ENCODE measurements at places on chromosomes 5 and 9.
A peak's percentile ranks its signal among the peaks of the same experiment; 100 is the strongest.

DNA sequence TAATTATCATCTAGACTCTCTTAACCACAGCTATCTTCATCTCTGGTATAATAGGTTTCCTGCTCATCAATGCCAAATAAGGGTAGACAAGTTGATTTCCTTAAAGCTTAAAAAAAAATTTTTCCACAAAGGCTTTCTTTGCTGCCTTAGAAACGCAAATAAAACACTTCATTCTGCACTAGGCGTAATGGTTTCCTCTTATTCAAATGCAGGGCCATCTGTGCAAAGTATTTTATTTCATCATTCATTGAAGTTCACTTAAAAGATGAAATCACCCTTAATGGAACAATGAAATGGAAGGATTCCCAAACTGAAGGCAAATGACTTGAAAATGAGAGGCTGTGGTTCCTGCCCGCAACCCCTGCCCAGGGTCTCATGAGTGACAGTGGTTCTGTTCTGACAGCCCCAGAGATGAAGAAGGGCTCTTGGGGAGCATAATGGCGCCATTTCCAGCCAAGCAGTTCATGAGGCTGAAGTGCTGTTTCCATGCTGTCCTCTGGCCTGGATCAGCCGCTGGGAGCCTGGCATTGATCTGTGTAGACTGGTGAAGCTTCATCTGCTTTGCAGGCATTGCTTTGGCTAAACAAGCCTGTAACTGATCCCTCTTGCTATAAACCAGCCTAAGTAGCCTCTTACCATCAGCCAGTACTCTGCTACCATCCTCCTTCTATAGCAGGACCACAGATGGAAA, 276.9 kb upstream of the WWC1 start:
- DNase-seq: no peak

DNA sequence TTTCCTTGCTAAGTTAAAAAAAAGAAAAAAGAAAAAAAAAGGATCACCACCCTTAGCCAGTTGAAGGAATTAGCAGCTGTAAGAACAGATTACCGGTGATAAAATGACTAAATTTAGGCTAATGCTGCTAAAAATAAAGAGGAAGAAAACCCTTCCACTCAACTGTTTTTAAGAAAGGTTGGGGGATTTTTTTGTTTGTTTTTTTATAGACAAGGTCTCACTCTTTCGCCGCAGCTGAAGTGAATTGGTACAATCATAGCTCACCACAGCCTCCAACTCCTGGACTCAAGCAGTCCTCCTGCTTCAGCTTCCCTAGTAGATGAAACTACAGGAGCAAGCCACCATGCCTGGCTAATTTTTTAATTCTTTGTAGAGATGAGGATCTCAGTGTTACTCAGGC, 101.7 kb downstream of the SNCAIP start:
- DNase-seq: no peak

GRCh38 chr5:124583469-124584350, 162.7 kb downstream of the ZNF608 start:
- peak; percentile 31 for DNase-seq

DNA sequence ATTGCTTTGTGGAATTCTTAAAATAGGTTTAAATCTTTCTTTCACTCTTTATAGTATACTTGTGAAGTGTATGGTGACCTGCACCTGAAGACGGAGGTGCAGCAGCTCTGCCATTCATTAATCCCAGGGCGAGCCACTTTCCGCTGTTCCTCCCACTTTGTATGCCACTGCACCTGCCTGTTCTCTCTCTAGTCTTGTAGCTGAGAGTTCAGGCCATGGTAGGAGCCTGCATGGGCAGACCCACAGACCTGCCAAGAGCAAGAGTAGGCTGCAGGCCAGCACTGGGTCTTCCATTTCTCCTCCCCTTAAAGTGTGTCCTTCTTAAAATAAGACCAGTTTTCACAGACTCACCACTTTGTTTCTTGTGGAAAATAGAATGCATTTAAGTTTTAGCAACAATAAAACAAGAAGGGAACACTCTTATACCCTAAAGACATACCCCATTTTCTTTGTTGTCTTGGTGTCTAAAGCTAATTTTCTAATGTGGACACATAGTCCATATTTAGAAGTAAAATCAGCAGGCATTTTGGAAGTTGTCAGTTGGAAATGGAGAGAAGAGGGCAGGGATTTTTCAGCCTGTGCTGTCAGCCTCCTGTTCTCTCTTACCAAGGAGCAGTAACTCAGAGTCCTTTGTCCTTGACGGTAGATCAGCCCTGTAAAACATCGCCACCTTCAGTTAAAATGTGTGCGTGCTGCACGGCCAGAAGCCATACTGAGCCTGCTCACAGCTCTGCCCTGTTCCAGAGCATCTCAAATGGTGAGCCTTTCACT, 103.2 kb downstream of the SNCAIP start:
- DNase-seq: peak; percentile 14

- no peak for DNase-seq
Observed at GRCh38 chr5:77230727-77231470, 20.4 kb downstream of the PDE8B start.

DNA sequence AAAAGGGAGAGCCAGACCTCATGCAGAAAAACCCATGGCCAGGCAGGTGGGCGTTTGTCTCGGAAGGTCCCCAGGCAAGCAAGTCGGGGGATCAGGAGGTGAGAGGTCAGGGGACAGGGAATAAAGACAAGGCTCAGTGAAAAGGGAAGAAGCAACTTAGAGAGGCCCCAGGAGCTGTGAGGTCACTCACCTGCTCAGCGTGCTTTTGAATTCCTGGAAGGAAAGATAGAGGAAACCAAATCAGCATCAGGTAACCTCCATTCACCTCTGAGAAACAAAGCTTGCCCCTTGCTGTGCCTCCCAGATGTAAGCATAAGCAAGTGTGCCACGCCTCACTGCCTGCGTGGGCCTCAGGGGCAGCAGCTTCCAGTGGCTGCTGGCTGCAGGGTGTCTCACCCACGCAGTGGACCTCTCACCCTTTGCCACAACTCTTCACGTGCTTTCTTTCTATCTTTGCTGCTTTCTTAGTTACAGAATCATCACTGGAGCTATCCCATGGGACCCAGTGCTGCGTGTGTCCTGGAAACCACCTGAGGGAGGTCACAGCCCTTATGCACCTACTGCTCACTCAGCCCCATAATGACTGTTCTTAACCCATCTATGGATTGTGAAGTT, 6.0 kb downstream of the TRIM7 start:
- DNase-seq: no peak

DNA sequence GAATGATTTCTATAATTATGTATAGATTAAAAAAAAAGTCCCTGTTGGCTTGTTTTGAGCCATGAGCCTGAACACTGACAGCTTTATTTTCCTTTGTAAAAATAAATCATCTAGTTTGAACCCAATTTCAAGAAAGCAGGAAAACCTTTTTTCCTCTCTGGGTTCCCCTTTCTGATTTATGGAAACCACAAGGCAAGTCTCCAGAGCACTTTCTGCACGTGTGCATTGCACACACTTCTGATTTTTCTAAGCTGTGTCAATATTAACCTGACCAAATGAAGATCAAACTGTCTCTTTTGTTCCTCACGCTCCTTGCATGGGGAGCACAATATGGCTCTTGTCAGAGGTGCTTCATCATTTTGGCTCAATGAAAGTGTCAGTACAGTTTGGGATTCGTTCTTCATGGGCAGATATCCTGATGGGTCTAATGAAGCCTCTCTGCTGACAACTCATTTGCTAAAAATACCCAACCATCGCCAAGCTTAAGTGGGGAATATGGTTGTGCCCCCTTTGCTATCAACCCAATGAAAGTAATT, 39.2 kb upstream of the PCA3 start:
- DNase-seq: no peak

DNA sequence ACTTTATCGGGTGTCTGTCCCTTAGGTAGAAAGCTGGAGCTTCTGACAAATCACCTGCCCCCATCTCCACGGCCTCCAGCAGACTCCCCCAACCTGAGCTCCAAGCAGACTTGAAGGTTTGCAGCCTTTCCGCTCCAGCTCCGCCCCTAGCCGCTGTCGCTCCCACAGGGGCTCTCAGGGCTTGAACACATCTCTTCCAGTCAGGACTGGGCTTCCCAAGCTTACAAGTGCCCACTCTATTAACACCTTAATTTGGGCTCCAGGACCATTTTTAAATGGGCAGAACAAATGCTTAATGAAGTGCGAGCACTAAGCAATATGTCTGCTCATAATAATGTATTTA, 17.2 kb upstream of the SLC25A51 start:
- DNase-seq: peak; percentile 67

DNA sequence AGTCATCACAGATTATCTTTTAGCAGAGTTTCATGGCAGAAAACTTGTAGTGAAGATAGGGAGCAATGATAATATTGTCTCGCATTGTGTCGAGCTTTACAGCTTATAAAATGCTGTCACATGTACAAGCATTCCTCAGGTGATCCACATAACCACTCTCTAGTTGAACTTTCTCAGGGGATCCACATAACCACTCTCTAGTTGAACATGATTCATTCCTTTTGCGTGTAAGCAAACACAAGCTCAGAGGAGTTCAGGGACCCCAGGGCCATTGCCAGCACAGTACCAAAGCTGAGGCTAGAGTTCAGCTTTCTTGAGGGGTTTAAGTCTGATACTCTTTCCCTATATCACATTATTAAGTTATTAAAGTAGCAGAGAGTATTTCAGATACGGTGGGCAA, 86.7 kb downstream of the CDH6 start:
- DNase-seq: no peak

- no peak for DNase-seq
Observed at GRCh38 chr5:136213919-136214493, 21.0 kb upstream of the SMIM32 start.

GRCh38 chr9:115849679-115850412, 303.7 kb upstream of the PAPPA start:
- DNase-seq: no peak

DNA sequence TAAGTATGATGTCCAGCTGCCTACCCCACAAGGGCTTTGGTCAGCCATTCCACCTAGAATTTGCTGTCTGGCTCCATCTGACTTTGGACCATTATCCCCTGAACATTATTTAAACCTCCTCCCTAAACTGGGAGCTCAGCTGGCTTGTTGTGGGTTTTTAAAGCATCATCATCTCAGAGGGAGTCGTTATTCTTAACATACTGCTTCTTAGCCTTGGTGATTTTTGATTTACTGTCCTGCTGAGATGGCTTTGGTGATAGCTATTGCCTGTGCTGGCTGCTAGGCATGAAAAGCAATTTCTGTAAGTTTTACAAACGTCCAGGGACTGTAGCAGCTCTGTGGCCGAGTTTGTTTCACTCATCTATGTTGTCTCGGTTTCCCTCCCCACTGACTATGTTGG, 256.1 kb downstream of the NR3C1 start:
- no peak for DNase-seq

DNA sequence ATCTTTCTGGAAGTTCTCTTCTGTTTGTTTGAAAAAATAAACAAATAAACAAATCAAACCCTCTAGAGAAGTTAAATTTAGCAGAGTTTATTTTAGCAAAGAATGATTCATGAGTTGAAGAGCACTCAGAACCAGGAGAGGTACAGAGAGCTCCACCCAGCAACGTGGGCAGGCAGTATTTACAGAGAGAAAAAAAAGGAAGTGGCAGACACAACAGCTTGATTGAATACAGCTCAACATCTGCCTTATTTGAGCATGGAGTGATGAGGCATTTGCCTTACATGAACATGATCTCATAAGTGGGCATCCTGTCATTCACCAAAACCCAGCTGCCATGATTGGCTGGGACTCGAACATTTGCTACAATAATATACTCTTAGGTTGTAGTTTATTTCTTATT, 381.6 kb upstream of the ADAMTS16 start:
- DNase-seq: no peak

DNA sequence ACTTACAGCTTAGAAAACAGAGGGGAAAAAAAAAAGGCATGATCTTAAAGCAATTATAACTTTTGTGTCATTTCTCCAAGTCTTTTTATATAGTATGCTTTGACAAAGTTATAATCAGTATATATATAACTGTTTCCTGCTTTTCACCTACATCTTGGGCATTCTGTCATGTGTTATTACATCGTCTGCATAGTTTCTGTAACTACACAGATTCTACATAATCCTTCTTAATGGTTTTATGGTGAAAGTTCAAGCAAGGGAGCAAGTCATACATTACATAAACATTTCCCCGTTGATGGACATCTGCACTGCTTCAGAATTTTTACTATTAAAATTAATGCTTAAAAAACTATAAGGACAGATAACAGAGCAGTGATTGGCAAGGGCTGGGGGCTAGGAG, 12.1 kb downstream of the FEM1C start:
- no peak for DNase-seq

DNA sequence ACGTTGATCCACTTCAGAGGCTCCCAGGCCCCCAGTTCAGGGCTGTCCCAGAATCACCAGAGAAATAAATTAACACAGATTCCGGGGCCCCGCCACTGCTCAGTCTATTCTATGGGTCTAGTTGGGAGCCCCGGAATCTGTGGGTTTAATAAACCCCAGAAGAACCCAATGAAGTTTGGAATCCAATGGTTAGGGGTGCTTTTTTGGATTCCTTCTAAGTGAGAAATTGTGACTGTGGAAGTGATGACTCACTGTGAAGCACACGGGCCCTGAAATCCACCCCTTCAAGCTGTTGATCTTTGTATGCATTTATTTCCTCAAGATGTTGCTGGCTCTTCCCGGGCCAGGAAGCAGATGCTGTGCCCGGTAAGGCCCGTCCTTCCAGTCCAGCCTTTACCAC, 57.3 kb upstream of the SLC28A3 start:
- no peak for DNase-seq

GRCh38 chr9:116323571-116323970, 170.0 kb downstream of the PAPPA start:
- DNase-seq: peak; percentile 82

DNA sequence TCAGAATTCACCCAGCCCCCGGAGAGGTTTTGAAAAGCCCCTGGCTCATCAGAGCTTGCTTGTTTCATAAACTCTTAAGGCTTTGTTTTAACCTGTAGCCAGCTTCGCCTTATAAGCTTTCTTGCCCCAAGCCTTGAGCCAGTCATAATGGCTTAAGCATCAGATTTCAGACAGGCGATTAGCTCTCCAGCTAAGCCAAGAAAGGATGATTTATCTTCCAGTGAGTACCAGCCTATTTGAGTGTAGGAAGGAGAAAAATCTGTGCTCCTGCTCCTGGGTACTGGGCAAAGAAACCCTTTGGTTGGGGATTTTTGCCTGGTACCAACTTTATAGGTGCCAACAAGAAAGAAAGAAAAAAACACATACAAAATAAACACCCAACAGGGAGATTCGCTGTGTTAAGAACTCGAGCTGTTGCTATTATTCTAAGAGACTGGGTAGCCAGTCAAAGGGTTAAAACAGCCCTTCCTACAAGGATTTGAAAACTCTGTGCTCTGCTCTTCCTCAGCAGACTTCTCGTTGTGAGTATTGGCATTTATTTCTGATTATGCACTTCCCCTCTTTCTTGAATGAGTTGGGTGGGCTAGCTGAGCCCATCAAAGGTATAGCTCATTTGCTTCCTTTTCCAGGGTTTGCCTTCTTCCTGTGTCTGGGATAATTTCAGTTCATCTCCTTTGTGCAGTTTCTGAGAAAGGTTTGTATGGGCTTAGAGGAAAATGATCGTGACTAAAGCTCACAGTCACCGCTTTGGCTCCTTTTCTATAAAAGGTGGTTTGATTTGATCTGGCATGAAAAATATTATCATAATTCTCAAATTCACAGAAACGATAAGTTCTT, 157.2 kb upstream of the DMRT1 start:
- DNase-seq: peak; percentile 18

DNA sequence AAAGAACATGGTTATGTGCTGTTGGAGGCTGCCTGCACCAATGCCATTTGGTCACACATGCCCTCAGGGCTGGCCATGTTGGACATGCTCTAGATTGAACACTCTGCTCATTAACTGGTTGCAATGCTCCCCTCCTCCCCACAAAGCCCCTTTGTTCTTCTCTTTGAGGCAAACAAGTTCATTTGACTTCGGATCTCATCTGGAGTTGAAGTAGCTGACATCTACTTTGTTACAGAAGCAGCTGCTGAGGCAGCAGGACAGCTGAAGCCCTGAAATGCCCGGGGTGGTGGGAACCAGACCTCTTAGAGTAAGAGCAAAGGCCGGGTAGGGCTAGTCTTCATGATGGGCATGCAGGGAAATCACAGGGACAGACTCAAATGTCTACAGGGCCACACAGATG, 123.5 kb downstream of the APBA1 start:
- DNase-seq: no peak

All from DMS79 treated with DMSO at 0.1 percent for 48 hours (cell line).